ENCODE measurements at places on chromosomes 2 and 18. TPM values are rescaled to one million over a fixed set of nuclear protein-coding genes. Genes with fewer than 3 reads are reported as not detected.
A peak's percentile ranks its signal among the peaks of the same experiment; 100 is the strongest.

DNA sequence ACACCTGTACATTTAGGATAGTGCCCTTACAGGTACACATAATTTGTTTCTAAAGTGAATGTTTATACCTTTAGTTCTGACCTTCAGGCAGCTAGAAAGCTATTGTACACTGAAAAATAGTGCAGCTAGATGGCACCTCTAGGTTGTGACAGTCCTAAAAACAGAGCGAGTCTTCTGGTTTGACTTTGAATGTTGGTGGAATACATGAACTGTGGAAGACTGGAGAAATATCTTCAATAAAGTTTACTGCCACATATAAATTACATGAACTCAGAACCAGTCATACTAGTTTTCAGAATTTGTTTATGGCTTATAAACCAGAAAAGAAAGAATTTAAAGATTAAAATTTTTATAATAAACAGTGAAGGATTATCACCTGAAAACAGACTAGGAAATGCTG, 58.7 kb upstream of the TWSG1 start:
- no peak for DNase-seq

GRCh38 chr2:154233231-154233630, 361.5 kb downstream of the GALNT13 start:
- no peak for DNase-seq

DNA sequence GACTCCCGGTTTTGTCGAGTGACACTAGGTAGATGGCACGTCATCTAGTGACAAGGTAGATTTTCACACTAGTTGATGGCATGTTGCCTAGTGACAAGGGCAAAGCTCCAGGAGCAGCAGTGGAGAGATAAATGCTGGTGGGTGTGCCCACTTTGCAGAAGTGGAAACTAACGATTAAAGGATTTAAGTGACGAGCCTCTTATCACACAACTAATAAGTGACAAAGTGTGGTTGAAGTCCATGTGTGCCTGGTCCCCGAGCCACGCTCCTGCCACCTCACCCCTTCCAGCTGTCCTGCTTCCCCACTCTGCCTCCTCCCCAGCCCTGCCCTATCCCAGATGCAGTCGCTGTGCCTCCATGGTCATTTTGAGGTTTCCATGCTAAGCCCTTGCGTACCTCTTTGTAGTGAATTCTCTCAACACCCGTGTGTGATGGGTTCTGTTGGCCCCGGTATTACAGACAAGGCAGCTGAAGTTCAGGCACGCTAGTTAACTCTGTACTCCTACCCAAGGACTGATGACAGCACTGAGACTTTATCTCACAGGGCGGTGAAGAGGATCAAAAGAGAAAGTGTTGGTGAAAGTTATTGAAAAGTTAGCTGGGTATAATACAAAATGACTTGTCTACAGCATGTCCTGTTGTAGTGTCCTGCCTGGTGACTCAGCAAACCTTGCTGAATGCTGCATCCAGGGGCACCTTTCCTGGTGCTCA, 113.4 kb upstream of the GLI2 start:
- DNase-seq = no peak

DNA sequence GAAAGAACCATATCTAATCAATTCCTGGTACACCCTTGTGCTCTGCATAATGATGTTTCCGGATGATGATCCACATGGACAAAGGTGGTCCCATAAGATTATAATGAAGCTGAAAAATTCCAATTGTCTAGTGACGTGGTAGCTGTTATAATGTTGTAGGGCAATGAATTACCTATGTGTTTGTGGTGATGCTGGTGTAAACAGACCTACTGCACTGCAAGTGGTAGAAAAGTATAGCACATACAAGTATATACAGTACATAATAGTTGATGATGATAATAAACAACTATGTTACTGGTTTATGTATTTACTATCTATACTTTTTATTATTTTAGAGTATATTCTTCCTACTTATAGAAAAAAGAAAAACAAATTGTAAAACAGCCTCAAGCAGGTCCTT, 8.4 kb downstream of the DGKD start:
- no peak for DNase-seq

DNA sequence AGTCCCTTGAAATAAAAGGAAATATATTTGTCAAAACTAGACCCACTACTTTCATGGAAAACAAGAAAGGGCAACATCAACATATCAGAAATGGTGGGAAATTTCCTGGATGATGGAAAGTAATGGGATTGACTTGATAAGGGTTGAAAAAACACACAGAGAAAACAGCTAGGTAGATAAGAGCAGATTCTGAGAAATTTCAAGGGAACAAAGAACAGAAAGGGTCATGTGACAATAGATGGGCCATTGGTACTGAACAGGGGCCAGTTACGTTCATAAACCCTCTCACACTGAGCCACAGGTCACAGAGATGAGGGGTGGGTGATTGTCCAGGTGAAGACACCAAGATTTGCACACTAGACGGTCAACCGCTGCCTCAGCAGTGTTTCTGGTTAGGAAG, 98.7 kb downstream of the QPCT start:
- no peak for DNase-seq

DNA sequence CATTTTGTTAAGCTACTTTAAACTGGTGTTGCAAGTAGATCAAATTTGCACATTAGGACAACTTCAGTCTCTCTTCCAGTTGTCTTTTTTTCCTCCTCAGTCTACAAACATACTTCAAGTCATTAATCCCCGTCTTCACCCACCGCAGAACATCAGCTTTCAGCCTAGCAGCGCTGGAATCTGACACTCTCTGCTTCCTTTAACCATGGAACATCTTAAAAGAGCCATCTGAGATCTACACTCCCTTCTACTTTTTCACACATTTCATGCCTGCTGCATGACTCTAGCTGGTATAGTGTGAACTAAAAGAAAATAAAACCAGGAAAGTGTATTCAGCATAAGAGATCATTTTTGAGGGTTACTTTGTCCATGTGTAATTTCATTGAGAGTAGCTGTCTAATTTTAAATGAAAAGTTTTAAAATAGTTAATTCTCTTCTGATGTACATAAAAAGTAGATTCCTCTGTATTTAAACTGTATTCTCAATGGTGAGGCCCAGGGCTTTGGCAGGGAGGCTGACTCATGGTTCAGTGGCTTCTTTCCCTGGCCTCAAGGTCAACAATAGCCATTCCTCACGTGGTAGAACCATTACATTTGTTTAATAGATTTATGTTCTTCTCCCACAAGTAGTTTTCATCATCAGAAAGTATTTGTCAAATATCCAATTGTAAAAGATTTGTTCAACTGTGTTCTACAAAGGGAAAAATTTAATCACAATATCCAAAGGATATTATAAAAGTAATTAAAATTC, 16.5 kb downstream of the SGPP2 start:
- peak; percentile 38 for DNase-seq

- DNase-seq = no peak
Observed at GRCh38 chr2:178072000-178072382, 586 bp downstream of the PDE11A start.

- peak; percentile 72 for DNase-seq
Observed at GRCh38 chr18:43571078-43571689, 293.9 kb upstream of the SYT4 start.

DNA sequence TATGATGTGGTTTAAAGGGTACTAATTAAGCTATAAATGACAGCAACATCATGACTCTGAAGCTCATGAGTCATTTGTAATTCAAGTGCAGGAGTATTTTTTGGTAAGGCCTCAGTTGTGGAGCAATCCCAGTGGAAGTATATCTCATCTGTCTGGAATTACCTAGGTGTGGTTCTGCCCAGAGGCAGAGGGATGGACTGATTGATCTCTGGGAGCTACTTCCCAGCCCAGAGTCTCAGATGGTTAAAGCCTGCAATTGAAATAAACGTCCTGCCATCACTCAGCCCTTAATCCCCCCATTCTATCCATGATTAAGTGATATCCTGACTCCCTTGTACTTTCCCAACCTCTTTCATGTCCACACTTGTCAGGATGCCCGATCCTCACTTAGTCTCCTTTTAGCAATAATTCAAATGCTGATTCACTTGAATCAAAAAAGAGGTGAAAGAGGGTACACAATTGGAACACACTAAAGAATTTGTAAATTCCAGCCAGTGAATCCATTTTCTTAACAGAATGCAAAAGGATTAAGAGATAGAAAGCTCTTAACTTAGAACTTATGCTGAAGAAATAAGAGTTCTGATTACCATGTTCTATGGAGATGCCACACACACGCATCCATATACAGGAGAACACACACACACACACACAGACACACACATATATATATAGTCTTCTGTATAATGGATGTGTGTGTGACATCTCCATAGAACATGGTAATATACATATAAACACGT, 664.4 kb downstream of the NYAP2 start:
- DNase-seq = peak; percentile 65

DNA sequence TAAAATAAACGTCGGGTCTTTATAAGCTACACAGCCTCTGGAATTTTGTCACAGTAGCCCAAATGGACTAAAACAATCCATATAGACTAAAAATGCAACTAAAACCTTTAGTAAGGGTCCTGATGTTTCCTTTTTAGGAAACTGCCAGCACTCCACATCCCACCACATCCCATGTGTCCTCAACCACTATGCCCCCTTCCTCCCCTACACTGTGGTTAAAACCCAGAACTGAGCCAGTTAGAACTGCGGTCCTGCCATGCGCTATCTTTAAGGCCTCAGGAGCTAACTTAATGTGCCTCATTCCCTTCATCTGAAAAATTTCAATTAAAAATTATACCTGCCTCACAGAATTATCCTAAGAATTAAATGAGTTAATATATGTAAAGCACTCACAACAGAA, 41.1 kb downstream of the ACVR1 start:
- no peak for DNase-seq

DNA sequence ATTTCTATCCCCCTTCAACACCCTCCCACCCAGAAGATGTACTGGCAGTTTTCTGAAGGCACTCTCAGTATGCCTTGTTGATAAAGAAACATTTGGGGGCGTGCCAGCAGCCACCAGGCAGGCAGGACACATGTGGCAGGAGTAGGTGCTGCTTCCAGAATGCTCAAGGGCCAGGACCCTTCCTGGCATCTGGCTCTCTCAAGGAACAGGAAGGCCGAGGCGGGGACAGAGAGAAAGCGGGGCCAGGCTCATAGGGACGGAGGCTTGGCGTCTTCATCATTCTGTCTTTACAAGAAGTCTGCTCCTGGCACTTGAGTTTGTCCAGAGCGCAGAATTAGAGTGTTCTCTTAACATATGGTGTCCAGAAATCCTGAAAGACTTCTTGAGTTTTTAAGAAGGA, 121.6 kb downstream of the FAM210A start:
- DNase-seq = no peak

- no peak for DNase-seq
Observed at GRCh38 chr2:112646791-112647689, 1.3 kb downstream of the SLC20A1 start.

Gene STAMBP
- 34.2 TPM for total RNA-seq

Gene ZSWIM2
- total RNA-seq = not detected

Gene OTOS
- total RNA-seq = not detected

Gene IL1RN
- 1.1 TPM for total RNA-seq

Gene NEURL3
- not detected for total RNA-seq
